ENCODE measurements at places on chromosomes 6 and 20.

DNA sequence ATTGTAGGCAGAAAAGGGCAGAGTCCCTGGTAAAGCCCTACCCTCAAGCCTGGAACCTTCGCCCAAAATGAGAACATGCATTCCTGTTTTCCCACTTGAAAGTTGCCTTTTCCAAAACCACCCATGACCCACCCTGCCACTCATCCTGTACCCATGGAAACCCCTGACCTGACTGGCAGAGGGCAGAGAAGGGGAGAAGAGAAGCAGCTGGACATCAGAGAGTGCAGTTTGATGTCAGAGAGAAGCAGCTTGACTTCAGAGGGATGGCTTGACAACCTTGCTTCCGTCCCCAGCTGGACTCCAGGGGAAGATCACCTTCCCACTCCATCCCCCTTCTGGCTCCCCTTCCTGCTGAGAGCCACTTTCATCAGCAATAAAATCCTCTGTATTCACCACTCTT, 123.6 kb upstream of the SHLD1 start:
- DNase-seq = no peak

DNA sequence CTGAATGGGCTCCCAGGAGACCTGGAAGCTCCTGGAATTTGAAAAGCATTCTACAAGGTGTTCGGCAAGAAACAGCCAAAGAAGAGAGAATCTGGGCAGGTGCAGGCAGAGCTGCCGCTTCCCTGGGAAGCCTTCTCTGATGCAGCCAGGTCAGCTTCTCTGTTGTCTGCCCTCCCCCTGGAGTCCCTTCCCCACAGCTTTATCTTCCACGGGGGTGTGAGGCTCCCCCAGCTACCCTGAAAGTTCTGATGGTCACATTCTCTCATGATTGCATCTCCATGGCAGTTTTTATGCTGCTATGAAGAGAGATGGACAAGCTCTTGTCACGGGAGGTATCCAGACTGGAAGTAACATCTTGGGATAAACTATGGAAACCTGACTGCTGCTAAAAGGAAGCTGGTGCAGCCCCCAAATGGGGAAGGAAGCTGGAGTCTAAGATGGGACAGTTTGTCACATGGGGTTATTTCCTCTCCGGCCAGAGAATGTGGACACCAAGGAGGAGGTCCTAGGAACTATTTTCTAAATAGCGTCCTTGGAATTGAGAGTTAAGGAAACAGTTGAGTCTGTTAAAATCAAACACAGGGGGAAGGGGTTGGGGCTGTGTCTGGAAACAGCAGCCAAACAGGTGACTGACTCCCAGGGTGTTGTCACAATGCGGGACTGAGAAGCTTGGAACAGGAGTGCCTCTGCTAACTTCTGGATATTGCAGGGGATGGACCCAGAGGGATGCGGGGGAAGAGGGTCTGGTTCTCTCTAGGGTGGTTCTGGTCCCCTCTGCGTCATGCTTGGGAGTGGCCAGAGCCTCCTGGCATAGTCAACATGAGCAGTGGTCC, 91.1 kb downstream of the ASXL1 start:
- no peak for DNase-seq

- no peak for DNase-seq
These were observed 43.7 kb downstream of the CBLN4 start for GRCh38 chr20:55961376-55962330.

GRCh38 chr6:51541847-51542246, 545.6 kb downstream of the PKHD1 start:
- DNase-seq = no peak

- DNase-seq = no peak
These were observed 189.1 kb downstream of the DTNBP1 start for GRCh38 chr6:15473741-15474161.

DNA sequence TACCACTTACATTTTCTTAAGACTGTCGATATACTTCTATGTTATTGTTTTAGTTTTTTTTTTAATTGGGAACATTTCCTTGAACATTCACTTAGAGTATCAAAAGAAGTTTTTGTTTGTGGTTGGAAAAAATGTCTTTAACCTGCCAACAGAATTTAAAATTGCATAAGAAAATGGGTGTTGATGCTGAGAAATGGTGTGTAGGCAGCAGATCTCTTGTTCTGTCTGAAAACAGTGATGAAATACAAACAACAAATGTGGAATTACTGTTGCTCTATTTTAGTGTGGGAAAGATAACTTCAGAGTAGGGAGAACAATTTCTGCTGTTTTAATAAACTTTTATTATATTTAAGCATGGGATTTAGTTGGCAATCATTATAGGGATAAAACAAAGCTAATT, 293.5 kb downstream of the CDKAL1 start:
- DNase-seq = no peak

- DNase-seq = no peak
These were observed 603.0 kb upstream of the NRSN1 start for GRCh38 chr6:23522792-23523547.

- DNase-seq = no peak
These were observed 31.6 kb downstream of the MTRES1 start for GRCh38 chr6:107059606-107060005.

- no peak for DNase-seq
These were observed 135.5 kb downstream of the CDKAL1 start for GRCh38 chr6:20669571-20670314.

DNA sequence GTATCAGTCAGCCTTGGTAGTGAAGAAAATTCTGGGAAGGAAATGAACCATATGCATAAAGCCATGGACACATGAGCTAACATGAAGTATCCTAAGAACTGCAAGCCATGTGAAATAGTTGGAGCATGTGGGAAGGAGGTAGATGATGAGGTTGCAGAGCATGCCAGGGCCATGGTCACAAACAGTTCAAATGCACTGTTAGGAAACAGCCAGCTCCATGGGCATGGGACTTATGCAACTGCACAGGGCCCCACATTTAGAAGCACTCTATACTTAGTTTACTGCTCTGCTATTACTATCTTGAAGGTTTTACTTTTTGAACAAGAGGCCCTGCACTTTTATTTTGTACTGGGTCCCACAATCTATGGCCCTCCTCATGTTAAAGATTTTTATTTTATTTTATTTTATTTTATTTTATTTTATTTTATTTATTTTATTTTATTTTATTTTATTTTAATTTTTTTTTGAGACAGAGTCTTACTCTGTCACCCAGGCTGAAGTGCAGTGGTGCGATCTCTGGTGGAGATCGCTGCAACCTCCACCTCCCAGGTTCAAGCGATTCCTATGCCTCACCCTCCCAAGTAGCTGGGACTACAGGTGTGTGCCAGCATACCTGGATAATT, 169.1 kb downstream of the IBTK start:
- DNase-seq = no peak

- peak; percentile 78 for DNase-seq
These were observed 5.5 kb upstream of the BAK1 start for GRCh38 chr6:33585403-33586107.

Measured in left ventricle myocardium inferior (tissue), 1 donor.